ENCODE measurements at places on chromosomes 3 and 15. TPM values are rescaled to one million over a fixed set of nuclear protein-coding genes. Genes with fewer than 3 reads are reported as not detected.

DNA sequence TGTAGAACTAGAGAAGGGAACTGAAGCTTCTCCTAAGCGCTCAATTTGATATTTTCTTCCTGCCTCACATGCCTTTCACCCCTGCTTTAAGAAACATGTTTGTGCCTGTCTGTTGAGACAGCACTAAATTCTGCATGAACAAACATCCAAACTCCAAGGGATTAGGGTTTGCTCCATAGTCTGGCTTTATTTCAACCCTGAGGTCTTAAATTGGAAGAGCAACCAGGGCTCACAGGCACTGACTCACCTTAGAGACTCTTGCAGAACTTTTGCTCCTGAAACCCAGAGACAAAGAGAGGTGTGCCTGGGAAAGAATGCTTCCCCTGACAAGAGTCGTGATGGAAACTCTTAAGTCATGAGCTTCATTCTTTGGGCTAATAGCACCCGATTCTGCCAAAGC is 393.9 kb upstream of the MCTP2 start:
- no peak for DNase-seq

The CHST13 gene
- polyA plus RNA-seq, result 9.7 TPM

GRCh38 chr15:90063770-90064247 is 38.5 kb downstream of the IDH2 start:
- DNase-seq, result no peak

DNA sequence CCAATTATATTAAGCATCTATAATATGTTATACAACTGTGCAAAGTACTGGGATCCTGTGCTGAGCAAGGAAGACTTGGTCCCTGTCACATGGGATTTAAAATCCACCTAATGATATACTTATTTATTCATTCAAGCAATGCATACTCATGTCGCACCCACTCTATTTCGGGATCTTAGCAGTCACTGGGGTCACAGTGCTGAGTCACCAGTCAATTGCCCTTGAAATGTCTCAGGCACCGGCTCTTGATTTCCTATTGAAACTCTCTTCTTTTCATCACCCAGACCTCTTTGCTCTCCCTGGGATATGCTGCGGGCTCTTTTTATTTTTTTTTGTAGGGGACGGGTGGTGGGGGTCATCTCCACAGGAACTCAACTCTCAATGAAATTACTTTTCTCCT is 194.5 kb upstream of the GAP43 start:
- DNase-seq, result no peak

The PLSCR2 gene
- polyA plus RNA-seq, result 1.6 TPM

GRCh38 chr3:160150525-160150924 is 74.7 kb upstream of the C3orf80 start:
- no peak for DNase-seq

GRCh38 chr3:56899078-56899477 is 97.3 kb upstream of the ARHGEF3 start:
- no peak for DNase-seq

The ZNF860 gene
- 2.7 TPM for polyA plus RNA-seq

The EFCAB12 gene
- 7.2 TPM for polyA plus RNA-seq

The CAMK2N2 gene
- not detected for polyA plus RNA-seq

DNA sequence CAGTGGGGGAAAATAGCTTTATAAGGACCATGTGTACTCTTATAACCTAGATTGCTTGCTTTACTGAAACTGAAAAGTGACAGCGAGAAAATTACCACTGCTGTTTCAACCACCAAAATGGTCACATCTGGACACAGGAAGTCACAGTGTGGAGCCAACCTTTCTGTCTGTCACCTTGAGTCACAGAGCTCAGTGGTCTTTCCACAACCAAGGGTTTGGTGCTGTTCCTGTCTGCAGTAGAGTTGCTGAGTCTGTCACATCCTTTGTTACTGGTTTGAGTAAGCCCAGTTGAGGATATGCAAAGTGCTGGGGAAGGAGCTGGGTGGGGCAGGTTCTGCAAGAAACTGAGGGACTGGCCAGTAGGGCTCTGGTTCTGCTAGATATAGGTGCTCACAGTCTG is 139.1 kb upstream of the EIF1B start:
- DNase-seq, result no peak

The CCDC191 gene
- 18.2 TPM for polyA plus RNA-seq

GRCh38 chr15:87207990-87208580 is 1048.5 kb downstream of the NTRK3 start:
- DNase-seq, result no peak

DNA sequence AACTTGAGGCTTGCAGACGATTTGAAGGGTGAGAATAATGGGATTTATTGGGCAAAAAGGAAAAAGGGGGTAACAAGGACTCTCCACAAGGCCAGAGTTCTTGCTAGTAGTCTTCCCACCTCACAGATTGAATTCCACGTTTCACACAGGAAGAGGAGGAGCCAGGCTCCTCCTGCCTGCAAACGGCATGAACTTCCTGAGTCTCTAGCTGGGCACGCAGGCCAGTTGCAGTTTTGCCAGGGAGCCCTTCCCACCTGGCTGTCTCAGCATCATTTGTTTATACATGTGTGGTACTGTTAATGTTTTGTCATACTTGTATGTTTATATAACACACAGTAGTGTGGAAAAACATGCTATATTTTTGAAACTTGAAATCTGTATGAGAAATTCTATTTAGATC is 155.0 kb downstream of the NLGN1 start:
- DNase-seq, result no peak

GRCh38 chr3:107870943-107871638 is 219.7 kb downstream of the CD47 start:
- no peak for DNase-seq

DNA sequence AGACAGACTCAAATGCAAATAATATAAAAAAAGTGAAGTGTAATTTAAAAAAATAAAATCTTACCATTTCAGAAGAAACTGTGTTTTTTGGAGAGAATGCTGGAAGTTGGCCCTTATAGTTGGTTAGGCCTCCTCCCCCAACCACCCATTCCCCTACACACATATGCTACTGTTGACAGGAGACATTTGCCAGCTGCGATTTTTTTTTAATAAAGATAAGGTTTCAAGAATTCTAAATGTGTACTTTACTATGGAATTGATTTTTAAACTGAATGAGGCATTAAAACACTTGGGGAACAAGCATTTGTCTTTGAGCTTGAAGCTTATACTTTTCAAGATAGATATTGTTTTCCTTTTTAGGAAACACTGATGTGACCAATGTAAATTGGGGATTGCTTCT is 4.4 kb upstream of the SSR3 start:
- no peak for DNase-seq

- DNase-seq, result no peak
These were observed 22.7 kb downstream of the MGLL start for GRCh38 chr3:127799476-127800222.

The CACNA1D gene
- 12.9 TPM for polyA plus RNA-seq

DNA sequence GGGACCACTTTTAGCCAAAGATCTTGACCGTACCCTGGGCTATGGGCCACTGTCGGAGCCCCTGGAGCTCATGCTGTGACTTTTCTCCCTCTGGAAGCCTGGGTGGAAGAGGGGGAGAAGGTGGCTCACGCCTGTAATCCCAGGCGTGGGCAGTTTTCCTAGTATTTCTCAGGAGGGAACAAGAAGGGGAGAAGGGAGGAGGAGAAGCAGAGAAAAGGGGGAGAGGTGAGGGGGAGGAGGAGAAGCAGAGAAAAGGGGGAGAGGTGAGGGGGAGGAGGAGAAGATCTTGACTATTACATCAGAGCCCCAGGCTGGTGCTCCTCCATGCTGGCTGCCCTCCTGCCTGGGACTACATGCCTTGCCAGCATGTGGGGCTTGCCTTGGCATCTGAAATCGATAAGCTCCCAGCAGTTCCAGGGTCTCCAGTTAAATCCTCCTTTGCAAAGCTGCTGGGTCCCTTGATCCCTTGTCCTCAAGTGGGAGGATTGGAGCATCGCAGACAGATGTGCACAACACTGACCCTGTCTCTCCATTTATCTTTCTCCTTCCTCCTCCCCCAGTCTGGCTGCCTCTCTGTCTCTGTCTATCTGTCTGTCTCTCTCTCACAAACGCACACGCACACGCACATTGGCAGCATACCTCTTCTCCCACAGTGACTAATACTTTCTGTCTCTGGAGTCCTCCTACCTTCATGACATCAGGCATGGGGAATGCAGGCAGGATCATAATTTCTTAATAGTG is 41.6 kb downstream of the MRAS start:
- no peak for DNase-seq

DNA sequence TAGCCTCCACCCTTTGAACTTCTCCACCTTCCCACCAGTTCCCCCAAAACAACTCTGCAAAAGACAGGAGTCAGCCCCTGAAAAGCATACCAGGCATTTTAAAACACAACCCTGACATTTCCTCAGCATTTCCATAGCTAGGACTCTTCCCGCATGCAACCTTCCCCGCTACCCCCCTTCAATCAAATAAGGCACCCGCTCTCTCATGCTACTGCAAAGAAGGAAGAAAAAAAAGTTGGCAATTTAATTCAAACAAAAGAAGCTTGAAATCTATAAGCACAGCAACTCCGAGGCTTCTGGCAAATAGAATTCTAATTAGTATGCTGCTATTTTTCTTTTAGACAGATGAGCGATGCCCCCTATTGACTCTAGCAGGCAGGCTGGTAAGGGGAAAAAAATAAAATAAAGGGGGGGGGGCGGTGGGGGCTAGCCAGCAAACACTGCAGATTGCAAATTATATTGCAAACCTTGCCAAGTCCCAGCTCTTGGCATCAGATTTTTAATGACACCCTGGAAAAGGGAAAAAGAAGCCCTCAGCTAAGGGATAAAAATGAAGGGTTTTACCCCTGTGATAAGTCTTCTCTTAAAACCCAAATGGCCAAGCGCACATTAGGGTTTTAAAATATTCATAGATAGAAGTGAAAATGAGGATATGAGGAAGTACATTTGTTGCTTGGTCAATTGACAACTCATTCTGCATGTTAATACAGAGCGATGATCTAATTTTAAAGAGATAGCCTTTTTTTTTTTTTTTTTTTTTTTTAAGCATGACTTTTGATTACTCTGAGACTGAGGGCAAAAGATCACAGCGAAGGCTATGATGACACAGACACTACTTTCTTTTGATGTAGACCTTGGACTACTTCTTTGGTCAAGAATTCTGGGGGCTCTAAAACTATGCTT is 255.2 kb downstream of the NR2F2 start:
- no peak for DNase-seq

- no peak for DNase-seq
These were observed 6.7 kb downstream of the BCL2L10 start for GRCh38 chr15:52105846-52106245.

DNA sequence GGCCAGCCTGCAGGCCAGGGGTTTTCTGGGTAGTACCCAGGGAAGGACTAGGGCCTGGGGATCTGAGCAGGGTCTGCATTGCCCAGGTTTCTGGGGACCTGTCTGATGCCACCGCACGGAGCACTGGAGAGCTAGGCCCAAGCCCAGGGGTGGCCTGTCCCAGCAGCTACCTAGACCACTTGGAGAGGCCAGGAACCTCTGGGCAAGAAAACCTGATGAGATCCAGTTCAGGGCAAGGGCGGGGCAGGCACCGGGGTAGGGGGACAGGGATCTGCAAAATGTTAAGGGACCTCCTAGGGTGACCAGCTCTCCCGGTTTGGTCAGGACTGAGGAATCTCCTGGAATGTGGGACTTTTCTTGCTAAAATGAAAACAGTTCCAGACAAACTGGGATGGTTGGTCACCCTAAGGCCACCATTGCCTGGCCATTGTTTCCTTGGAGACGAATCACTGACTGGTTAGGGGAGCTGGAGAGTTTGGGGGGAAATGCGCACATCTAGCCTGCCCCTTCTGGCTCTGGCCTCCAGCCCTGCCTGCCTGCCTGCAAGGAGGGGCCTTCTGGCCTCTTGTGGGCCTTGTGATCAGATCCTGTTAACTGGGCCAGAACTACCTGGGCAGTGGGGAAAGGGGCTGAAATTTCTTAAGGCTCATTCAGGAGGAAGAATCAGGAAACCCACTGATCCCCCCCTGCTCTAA is 117.4 kb upstream of the TLE3 start:
- no peak for DNase-seq

All from renal cortex interstitium (tissue), 15 donors.